T-helper 17 cell (primary cell): ENCODE measurements at places on chromosomes 3 and 15. TPM values are rescaled to one million over a fixed set of nuclear protein-coding genes. Genes with fewer than 3 reads are reported as not detected.
A peak's percentile ranks its signal among the peaks of the same experiment; 100 is the strongest.

DNA sequence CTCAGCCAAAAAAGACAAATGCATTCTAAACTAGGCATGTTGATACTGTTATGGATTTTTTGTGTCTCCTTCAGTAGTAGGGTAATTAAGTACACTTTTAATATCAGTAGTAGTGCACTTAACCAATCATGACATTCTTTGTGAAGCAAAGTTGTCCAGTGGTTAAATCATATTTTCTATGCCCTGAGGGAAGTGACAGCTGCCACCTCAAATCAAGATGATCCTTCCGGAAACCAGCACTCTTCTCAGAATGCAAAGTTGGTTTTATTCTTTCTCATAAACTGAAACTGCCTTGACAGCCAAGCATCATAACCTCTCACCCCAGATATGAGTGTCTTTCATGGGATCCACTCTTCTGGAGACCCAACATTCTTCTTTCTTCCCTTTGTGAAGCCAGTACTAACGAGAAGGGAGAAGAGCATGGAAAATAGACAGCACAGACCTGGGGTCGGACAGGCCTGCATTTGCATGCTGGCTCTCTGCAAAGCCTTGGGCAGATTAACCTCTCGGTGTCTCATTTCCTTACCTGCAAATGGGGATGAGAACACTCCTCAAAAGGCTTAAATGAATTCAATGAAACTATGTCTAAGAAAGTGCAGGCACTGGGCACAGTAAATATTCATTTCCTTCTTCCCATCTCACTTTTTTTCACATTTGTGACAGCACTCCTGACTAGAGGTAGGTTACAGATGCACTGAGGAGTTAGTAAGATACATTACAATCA is 13.2 kb downstream of the AAGAB start:
- DNase-seq: no peak
- H3K27me3 ChIP-seq: no peaks in the 10 kb centered on the region
- H3K27ac ChIP-seq: peak overlapping the region; percentile 95
- peak overlapping the region; percentile 75 for H3K4me3 ChIP-seq
- H3K36me3 ChIP-seq: no peaks in the 10 kb centered on the region
- peaks cover 36% of the 10 kb centered on the region for H3K4me1 ChIP-seq

- H3K36me3 ChIP-seq: no peaks in the 10 kb centered on the region
- DNase-seq: no peak
- H3K4me1 ChIP-seq: peaks cover 4% of the 10 kb centered on the region
- no peak overlapping the region for H3K27ac ChIP-seq
- H3K4me3 ChIP-seq: no peak overlapping the region
Observed at GRCh38 chr3:100093831-100094230, 20.5 kb downstream of the FILIP1L start.

DNA sequence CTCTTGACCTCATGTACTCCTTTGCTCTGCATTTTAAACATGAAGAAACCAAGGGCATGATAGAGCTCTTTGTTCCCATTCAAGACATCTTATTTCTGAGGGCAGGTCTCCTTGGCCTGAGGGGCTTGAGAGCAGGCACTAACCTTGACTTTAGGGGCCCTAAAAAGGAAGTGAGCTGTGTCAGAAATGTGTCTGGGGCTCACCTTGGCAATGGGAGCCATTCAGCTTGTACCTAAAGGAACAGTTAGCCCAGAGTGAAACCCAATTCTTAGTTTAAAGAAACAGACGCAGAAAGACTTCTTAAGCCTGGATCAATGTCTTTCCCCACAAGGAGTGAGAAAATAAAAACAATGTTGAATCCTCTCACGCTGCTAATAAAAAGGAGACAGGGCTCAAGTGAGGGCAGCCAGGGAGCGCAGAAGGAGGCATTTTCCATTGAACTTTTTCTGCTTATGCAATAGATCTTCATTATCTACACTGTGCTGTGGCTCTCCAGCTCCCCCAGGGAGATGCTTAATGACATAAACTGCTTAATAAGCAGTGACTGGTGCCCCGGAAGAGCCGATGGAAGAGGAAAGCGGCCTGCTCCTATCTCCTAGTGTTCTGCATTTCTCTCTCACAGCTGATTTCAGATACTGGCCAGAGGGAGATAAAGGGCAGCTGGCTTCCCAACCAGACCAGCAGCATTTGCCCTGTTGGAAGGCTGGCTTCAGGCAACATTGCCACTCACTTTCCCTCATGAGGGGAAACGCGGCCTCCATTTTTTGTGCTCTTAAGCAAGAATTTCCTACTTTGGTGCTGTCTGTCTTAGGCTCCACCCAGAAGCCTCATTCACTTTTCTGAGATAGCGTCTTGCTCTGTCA is 152.0 kb downstream of the OPA1 start:
- H3K4me3 ChIP-seq: no peak overlapping the region
- H3K27me3 ChIP-seq: peaks cover 29% of the 10 kb centered on the region
- H3K36me3 ChIP-seq: peaks cover 6% of the 10 kb centered on the region
- H3K27ac ChIP-seq: no peak overlapping the region
- H3K4me1 ChIP-seq: peaks cover 6% of the 10 kb centered on the region
- DNase-seq: no peak

DNA sequence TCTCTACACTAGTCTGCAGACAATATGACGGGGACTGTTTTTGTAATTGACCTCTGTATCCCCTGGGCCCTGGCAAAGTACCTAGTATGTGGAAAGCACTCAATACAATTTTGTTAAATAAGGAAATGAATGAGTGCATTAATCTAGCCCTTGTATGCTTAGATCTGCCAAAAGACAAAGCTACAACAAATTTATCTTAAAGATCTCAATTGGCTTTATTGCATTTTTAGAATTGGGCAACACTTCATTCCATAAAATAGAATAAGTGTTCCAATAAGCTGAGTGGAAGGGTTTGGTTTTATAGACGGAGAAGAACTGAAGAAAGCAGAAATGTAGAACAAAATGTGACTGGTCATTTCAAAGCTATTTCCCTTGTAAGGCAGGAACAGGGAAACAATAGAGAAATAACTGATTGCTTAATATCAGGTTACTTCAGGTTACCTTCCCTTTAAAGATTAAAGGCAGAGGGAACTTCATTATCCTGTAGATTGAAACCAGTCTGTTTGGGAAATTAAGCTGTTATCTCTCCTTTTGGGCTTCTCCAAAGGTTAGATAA is 108.3 kb upstream of the MME start:
- no peaks in the 10 kb centered on the region for H3K27me3 ChIP-seq
- H3K4me1 ChIP-seq: no peaks in the 10 kb centered on the region
- no peak for DNase-seq
- H3K4me3 ChIP-seq: no peak overlapping the region

- no peaks in the 10 kb centered on the region for H3K36me3 ChIP-seq
- H3K27ac ChIP-seq: no peak overlapping the region
- no peaks in the 10 kb centered on the region for H3K4me1 ChIP-seq
- no peak for DNase-seq
Observed at GRCh38 chr15:92429378-92430068, 35.8 kb downstream of the ST8SIA2 start.

DNA sequence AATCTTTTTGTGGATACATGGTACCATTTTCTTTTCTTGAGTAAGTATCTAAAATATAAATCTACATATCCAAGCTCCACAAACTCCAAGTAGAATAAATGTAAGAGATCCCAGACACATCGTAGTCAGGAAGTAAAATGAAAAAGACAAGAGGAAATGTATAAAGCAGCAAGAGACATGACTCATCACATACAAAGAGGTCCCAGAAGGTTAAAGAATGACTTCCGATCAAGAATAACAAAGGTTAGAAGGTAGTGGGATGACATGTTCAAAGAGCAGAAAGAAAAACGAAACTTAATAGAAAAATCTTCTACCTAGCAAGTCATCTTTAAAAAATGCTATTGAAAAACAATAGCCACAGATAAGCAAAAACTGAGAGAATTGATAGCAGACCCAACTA is 705.8 kb downstream of the NR2F2 start:
- no peak overlapping the region for H3K4me3 ChIP-seq
- no peaks in the 10 kb centered on the region for H3K27me3 ChIP-seq
- no peaks in the 10 kb centered on the region for H3K36me3 ChIP-seq
- no peak overlapping the region for H3K27ac ChIP-seq
- H3K4me1 ChIP-seq: no peaks in the 10 kb centered on the region

GRCh38 chr15:82045179-82045891 is 483 bp downstream of the MEX3B start:
- peak overlapping the region; percentile 91 for H3K4me3 ChIP-seq
- no peaks in the 10 kb centered on the region for H3K36me3 ChIP-seq
- H3K27me3 ChIP-seq: peaks cover 8% of the 10 kb centered on the region
- H3K27ac ChIP-seq: no peak overlapping the region
- peaks cover 13% of the 10 kb centered on the region for H3K4me1 ChIP-seq

DNA sequence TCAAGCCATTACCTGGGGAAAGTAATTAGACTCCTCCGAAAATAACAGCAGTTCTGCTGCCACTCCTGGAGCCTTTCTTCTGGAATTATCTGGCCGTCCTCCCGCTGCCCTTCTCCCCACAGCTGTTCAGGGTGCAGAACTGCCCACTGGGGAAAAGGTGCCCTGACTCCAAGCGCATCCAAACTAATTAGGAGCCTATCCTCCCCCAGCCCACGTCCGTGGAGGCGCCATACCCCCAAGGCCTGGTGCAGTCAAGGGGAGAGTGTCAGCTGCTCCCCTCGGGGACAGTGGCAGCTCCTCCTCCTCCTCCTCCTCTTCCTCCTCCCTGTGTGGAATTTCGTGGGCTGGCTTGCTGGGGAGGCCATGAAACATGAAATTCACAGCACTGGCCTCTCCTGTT is 177.2 kb downstream of the XXYLT1 start:
- no peak for DNase-seq
- no peak overlapping the region for H3K4me3 ChIP-seq

DNA sequence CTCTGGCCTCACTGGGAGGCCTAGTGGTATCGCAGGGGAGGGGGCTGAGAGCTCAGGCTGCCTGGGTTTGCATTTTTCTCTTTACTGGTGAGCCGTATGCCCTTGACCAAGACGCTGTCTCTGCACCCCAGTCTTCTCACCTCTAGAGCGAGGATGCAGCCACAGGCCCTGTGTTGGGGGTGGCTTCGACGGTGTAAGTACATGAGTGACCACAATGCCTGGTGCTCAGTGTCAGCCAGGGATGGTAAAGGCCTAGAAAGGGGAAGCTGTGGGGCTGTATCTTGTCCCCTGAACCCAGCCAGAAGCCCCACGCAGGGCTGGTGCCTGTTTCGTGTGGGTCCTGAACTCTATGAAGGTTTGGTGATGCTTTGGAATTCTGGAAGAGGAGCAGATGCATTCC is 19.8 kb downstream of the SYNM start:
- H3K27ac ChIP-seq: no peak overlapping the region
- H3K27me3 ChIP-seq: peaks cover 52% of the 10 kb centered on the region
- H3K4me3 ChIP-seq: no peak overlapping the region
- DNase-seq: no peak
- peaks cover 4% of the 10 kb centered on the region for H3K36me3 ChIP-seq
- H3K4me1 ChIP-seq: peaks cover 13% of the 10 kb centered on the region

DNA sequence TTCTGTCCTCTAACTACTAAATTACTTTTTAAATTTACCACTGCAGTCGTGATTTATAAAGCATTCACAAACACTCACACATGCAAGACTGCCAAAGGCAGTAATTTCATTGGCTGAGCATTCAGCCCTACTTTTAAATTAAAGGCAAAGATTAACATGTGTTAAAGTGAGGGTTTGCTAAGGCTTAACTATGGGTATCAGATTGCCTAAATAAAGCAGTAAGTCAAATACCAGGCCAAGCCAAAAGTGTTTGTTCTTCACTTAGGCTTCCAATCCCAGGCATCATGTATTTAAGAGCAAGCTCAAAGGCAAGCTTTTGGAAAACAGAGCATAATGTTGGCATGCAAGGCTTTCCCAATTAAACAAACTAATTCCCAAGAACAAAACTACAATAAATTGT is 187.3 kb downstream of the SUCNR1 start:
- no peaks in the 10 kb centered on the region for H3K27me3 ChIP-seq
- no peak overlapping the region for H3K27ac ChIP-seq
- peaks cover 3% of the 10 kb centered on the region for H3K36me3 ChIP-seq
- no peak overlapping the region for H3K4me3 ChIP-seq

- no peak for DNase-seq
- H3K27ac ChIP-seq: no peak overlapping the region
- H3K4me3 ChIP-seq: no peak overlapping the region
- peaks cover 8% of the 10 kb centered on the region for H3K27me3 ChIP-seq
- no peaks in the 10 kb centered on the region for H3K4me1 ChIP-seq
Observed at GRCh38 chr15:97652700-97653167, 307.8 kb upstream of the ARRDC4 start.

GRCh38 chr15:42279234-42279723 is 6.0 kb upstream of the TMEM87A start:
- no peak for DNase-seq
- peaks cover 14% of the 10 kb centered on the region for H3K4me1 ChIP-seq
- H3K4me3 ChIP-seq: no peak overlapping the region
- H3K36me3 ChIP-seq: peaks cover 2% of the 10 kb centered on the region

DNA sequence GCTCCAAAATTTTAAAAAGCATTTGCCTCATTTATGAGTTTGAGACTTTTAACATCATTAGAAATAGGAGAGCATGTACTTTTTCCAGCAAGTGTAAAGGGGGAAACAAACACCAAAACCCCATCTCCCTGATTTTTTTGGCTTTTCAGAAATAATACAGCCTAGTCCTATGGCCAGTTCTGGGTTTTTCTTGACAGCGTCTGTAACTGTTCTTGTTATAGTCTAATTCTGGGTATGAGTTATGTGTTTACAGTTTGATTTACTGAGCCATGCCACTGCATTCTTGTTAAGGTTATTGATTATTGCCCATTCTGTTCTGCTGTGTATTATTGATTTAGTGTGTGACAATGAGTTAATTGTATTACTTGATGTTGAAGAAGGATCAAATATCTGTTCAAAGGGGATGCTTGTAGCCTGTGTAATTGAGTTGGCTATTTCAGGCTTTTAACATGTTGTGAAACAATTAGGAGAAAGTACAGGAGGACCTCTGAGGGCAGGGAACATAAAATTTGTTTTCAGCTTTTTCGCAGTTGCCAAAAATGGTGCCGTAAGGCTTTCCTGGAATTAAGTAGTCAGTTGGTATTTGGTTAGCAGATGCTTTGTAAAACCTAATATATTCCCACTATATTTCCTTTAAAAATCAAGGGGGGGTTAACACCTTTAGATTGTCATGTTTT is 46.1 kb downstream of the MBNL1 start:
- no peaks in the 10 kb centered on the region for H3K27me3 ChIP-seq
- peaks cover 3% of the 10 kb centered on the region for H3K36me3 ChIP-seq
- DNase-seq: no peak
- H3K4me3 ChIP-seq: peak overlapping the region; percentile 65
- peak overlapping the region; percentile 94 for H3K27ac ChIP-seq

GRCh38 chr3:195405651-195406050 is 37.2 kb downstream of the ACAP2 start:
- no peak overlapping the region for H3K27ac ChIP-seq
- peaks cover 6% of the 10 kb centered on the region for H3K36me3 ChIP-seq
- H3K4me3 ChIP-seq: no peak overlapping the region
- peaks cover 46% of the 10 kb centered on the region for H3K4me1 ChIP-seq
- no peak for DNase-seq

Gene CAMK1
- total RNA-seq: 1.9 TPM

Gene PAQR9
- not detected for total RNA-seq

Gene HHLA2
- 2.0 TPM for total RNA-seq

Gene NUP210
- total RNA-seq: 125 TPM

Gene TCTA
- total RNA-seq: 23.4 TPM

Gene MAP6D1
- 1.7 TPM for total RNA-seq

Gene PLS1
- 1.0 TPM for total RNA-seq

Gene DNAJC17
- 27.7 TPM for total RNA-seq

Gene DIPK2A
- 13.9 TPM for total RNA-seq
